Type B pancreatic cell (in vitro differentiated cells): ENCODE measurements at places on chromosomes 5 and 9.

DNA sequence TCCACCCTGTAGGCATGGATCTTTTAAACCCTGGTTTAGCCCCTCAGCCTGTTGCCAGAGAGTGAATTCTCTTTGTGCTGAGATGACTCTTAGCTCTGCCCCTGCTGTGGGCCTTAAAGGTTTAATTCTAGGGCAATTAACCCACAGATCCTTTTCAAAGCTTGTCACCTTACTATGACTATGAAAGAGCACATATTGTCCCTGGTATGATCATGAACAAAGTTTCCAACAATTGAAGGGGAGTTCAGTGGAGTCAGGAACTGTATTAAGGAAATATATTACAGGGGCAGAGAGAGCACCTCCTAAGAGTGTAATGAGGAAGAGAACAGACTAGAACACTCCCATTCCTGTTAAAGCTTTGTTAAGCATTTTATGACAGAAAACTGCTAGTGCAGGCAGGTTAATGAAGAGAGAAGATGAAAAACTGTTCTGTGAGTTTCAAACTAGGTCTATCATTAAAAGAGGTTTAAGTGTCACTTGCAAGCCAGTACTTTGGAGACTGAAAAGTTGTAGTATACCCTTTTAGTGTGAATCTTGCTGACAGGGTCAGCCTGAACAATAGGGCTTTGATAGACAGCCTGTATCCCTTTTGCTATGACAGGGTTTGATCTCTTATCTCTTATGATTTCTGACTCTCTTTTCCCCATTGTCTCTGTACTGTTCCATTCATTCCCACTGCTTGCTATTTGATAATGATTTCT is 104.2 kb upstream of the ELL2 start:
- no peaks in the 10 kb centered on the region for H3K27me3 ChIP-seq
- H3K36me3 ChIP-seq = no peaks in the 10 kb centered on the region
- H3K4me3 ChIP-seq = peak overlapping the region; percentile 24
- no peak for DNase-seq

- H3K36me3 ChIP-seq = no peaks in the 10 kb centered on the region
- no peak overlapping the region for H3K27ac ChIP-seq
- H3K4me1 ChIP-seq = peaks cover 18% of the 10 kb centered on the region
- DNase-seq = no peak
- peaks cover 18% of the 10 kb centered on the region for H3K27me3 ChIP-seq
These were observed 59.5 kb downstream of the EBF1 start for GRCh38 chr5:159040181-159040580.

GRCh38 chr5:143251190-143251589 is 152.3 kb downstream of the NR3C1 start:
- no peak overlapping the region for H3K4me3 ChIP-seq
- no peaks in the 10 kb centered on the region for H3K27me3 ChIP-seq
- no peaks in the 10 kb centered on the region for H3K36me3 ChIP-seq
- H3K27ac ChIP-seq = no peak overlapping the region

DNA sequence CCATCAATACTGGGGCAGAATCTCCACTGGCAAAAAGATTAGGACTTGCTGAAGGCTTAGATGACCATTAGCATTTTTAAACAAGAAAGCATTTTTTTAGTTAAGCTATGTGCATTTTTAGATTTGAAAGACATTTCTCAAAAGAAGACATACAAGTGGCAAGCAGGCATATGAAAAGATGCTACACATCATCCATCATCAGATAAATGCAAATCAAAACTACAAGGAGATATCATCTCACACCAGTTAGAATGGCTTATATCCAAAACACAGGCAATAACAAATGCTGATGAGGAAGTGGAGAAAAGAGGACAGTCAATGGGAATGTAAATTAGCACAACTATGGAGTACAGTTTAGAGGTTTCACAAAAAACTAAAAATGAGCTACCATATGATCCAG is 195.6 kb upstream of the TNC start:
- no peak for DNase-seq
- H3K4me1 ChIP-seq = no peaks in the 10 kb centered on the region
- H3K27me3 ChIP-seq = peaks cover 3% of the 10 kb centered on the region
- H3K36me3 ChIP-seq = no peaks in the 10 kb centered on the region

DNA sequence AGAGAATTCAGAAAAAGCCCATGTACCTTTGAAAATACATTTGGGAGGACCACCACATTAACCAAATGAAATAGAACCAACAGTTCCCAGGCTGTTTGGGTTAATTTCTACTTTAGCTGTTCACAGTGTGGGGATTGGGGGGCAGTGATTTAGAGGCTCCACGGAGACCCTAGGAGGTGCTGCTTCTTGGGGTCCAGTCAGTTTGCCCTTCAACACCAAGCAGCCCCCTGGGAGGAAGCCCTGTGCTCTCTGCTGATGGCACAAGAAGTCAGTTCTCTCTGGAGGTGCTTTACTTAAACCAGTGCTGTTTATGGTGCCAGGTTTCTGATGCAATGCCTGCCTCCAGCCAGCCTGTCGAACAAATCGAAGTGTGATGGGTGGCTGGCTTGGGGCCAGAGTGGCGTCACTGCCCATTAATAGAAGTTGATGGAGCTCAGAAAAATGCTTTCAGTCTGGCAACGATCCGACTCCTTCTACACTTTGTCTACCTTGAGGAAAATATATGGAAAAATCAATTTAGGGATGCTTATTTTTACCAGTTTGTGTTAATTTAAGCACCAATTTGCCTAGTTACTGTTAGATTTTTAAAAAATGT is 134.0 kb downstream of the SNX18 start:
- H3K27me3 ChIP-seq = no peaks in the 10 kb centered on the region
- H3K4me1 ChIP-seq = peaks cover 7% of the 10 kb centered on the region
- H3K4me3 ChIP-seq = no peak overlapping the region
- H3K27ac ChIP-seq = no peak overlapping the region
- no peaks in the 10 kb centered on the region for H3K36me3 ChIP-seq

DNA sequence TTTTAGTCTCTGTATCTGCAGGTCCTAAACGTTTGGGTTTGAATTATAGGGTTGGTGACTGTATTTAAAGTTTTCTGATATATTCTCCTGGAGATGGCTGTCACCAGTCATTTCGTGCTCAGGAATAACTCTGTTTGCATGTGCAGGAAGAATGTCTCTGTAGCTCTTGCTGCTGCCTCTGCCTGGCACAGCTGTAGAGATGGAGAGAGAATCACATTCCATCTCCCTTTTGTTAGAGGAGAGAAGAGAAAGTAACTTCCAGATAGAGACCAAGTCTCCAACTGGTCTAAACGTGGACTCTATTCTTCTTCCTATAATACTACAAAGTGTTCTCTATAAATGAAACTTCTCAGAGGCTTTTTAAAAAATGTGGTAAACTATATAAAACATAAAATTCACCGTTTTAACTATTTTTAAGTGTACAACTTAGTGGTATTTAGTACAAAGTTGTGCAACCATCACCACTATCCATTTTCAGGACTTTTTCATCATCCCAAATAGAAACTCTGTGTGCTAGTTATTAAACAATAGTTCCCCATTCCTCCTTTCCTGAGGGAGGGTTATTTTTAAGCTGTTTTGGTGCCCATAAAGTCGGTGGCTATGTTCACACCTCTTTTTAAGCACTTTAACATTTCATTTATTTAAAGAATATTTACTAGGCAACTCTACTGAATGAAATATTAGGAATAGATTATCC is 20.7 kb upstream of the STARD4 start:
- no peak overlapping the region for H3K4me3 ChIP-seq
- H3K4me1 ChIP-seq = no peaks in the 10 kb centered on the region
- no peak for DNase-seq
- peaks cover 3% of the 10 kb centered on the region for H3K27me3 ChIP-seq
- H3K36me3 ChIP-seq = no peaks in the 10 kb centered on the region

DNA sequence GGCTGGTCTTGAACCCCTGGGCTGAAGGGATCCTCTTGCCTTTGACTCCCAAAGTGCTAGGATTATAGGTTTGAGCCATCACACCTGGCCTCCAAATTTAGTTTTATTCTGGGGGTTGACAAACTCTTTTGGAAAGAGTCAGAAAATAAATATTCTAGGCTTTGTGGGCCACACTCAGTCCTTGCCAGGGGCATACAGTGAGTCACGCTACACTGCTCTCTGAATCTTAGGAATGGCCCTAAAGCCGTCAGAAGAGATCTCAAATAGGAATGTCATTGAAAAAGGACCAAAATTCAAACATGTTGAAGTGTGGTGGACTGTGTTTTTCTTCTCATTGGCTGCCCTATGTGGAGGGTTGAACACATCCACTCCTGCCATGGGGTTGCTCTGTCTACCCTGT is 127.7 kb upstream of the BASP1 start:
- peaks cover 4% of the 10 kb centered on the region for H3K4me1 ChIP-seq
- no peak for DNase-seq
- H3K36me3 ChIP-seq = no peaks in the 10 kb centered on the region

DNA sequence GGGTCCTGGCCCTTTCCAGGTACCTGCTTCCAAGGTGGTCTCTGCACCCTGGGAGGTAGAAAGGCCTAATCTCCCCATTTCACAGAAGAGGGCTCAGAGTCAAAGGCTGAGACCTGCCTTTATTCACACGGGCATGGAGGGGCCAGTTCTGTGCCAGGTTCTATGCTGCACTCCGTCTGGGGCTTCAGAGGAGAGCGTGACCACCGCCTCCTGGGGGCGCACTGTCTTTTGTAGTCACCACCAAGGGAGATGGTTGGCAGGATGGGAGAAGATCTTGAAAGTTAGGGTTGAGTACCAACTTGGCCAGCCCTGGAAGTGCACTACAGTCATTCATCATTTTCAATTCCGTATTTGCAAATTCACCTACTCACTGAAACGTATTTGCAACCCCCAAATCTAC is 23.7 kb upstream of the PRDM12 start:
- H3K27ac ChIP-seq = no peak overlapping the region
- peaks cover 13% of the 10 kb centered on the region for H3K4me1 ChIP-seq
- H3K4me3 ChIP-seq = no peak overlapping the region
- peaks cover 9% of the 10 kb centered on the region for H3K36me3 ChIP-seq

DNA sequence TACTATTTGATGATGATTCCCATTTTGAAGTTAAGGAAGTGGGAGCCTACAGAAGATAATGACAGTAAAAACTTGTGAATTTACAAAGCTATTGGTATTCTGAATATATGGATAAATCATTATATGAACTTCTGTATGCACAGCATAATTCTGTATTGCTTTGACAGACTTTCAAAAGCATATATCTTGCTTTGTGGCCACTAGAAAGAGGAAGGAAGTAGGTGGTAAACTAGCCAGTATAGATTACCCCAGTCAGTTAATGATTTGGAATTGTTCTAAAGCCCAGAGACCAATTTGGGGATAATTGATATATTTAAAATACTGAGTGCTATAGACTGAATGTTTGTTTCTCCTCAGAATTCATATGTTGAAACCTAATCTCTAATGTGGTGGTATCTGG is 53.0 kb downstream of the NR2F1 start:
- H3K36me3 ChIP-seq = no peaks in the 10 kb centered on the region
- no peak overlapping the region for H3K27ac ChIP-seq
- H3K27me3 ChIP-seq = peaks cover 5% of the 10 kb centered on the region
- no peak overlapping the region for H3K4me3 ChIP-seq

DNA sequence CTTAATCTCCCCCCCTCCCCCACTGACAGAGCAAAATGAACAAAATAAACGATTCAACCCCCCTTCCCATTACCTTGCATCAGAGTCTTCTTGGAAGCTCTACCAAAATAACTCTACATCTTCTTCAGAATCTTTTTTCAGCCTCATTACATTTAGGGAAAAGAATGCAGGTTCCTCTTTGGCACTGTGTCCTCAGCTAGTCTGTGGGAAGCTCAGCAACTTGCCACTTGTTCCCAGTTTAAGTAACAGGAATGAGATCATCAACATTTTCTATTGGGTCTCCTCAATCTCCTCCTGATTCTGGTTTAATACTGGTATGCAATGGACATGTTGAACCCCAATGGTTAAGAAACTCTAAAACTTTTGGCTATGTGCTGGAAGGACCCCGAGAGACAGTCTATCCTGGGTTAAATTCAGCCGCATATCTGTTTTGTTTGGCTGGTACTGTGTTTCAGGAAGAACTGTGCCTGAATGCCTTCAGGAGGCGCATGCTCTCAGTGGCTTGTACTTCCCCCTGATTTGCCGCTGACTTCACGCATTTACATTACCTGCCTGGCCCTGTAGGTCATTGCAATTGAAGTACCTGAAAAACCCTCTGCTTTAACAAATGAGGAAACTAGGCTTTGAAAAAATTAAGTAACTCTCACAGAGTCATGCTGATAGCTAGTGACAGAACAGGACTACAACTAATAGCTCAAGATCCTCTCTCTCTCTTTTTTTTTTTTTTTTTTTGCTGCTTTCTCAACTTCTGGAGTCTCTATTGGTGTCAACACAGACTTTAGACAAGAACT is 78.1 kb upstream of the HMHB1 start:
- no peak overlapping the region for H3K4me3 ChIP-seq
- no peak for DNase-seq
- H3K4me1 ChIP-seq = peaks cover 16% of the 10 kb centered on the region
- H3K27ac ChIP-seq = no peak overlapping the region

DNA sequence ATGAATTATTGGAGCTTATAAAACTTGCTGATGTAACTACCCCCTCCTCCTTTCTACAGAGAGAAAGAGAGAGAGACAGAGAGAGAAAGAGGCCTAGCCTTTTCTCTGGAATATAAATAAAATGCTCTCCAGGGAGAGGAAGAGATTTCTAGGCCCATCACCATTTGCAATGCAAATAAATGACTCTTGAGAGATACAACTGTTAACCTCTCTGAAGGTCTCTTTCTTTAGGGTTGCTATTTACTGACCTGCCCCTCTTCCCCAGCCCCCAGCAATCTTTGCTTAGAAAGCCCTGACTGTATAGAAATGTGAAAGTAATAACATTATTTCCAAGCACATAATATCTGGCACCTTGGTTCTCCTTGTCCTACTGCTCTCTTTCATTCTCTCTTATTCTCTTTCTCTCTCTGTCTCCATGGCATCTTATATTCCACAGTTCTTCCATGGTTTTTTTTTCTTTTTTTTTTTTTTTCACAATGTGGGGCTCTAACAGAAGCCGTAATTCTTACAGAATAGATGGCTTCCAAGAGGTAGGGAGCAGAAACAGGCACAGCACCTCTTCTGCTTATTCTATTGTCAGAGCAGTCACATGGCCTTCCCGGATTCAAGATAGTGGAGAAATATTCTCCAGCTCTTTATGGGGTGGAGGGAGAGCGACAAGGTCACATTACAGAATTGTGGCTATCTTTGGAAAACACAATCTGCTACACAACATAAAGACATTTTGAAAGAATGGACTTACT is 1087.9 kb upstream of the NUDT12 start:
- H3K36me3 ChIP-seq = no peaks in the 10 kb centered on the region
- peaks cover 13% of the 10 kb centered on the region for H3K4me1 ChIP-seq
- no peak overlapping the region for H3K4me3 ChIP-seq
- H3K27me3 ChIP-seq = no peaks in the 10 kb centered on the region

DNA sequence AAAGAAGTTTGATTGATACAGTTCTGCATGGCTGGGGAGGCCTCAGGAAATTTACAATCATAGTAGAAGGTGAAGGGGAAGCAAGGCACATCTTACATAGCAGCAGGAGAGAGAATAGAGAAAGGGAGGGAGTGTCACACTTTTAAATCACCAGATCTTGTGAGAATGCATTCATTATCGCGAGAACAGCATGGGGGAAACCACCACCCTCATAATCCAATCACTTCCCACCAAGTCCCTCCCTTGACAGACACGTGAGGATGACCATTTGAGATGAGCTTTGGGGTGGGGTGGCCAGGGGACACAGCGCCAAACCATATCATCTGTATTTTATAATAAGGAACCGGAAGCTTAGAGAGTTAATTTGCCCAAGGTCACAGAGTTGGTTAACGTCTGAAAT is 13.7 kb upstream of the FOCAD start:
- peaks cover 13% of the 10 kb centered on the region for H3K36me3 ChIP-seq
- no peaks in the 10 kb centered on the region for H3K4me1 ChIP-seq
- no peak overlapping the region for H3K4me3 ChIP-seq
- H3K27me3 ChIP-seq = no peaks in the 10 kb centered on the region

- H3K4me1 ChIP-seq = no peaks in the 10 kb centered on the region
- no peak overlapping the region for H3K27ac ChIP-seq
- H3K36me3 ChIP-seq = no peaks in the 10 kb centered on the region
- DNase-seq = no peak
- H3K4me3 ChIP-seq = no peak overlapping the region
- no peaks in the 10 kb centered on the region for H3K27me3 ChIP-seq
These were observed 467.0 kb downstream of the CDH10 start for GRCh38 chr5:24177821-24178220.
